ENCODE measurements at places on chromosomes 2 and 18.

GRCh38 chr2:75375646-75376582, 176.6 kb upstream of the TACR1 start:
- no peak for DNase-seq

- DNase-seq = no peak
These were observed 41.6 kb downstream of the RHBDD1 start for GRCh38 chr2:226877491-226877890.

DNA sequence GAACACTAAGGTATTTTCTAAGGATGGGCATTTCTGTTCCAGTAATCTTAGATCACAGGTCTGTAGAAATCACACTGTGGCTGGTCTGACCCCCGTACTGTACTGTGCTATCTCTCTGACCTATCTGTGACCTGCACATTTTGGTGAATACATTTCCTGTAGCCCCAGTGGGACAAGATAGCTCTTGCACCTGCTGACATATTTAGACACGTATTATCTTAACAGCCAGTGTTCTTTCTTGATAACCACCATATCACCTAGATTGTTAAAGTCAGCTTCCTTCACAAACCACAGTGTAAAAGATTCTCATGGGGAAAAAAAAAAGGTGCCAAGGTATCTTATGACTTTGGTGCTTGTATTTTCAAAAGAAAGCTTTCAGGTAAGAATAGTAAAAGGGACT, 39.8 kb upstream of the TMEM247 start:
- DNase-seq = no peak

DNA sequence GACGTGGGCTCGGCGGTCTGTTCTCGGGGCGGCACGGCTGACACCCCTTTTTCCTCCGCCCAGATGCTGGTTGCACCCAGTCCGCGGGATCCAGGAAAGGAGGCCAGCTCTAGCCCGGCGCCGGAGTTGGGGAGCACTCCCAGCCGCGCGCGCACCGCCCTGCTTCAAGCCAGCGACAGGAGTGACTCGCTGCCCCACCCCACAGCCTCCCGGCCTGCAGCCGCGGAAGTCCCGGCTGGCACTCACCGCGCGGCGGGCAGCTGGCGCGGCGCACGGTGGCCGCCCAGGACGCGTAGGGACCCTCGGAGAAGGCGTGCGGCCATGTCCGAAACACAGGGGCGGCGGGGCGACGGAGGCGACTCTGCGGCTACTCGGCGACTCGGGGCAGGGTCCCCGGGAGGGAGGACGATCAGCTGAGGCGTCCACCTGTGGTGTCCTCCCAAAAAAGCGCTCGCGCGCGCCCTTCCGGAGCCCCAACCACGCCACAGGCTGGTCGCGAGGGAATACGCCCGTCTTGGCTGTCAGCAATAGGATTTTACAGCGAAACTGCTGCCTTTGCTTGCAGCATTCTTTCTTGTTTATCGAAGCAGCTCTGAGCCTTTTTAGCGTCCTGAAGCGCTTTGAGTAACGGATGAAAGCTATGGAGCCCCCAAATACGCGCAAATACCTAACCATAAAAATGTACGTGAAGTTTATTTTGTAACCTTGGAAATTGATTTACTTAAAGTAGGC, at the start of gene ACADL:
Gene ACADL (minus strand): TSS at position 507 of the 732 bp plus-strand sequence. CDS start 184 bp downstream, at position 323.
- peak; percentile 38 for DNase-seq

GRCh38 chr2:151217343-151217742, 44.3 kb downstream of the RBM43 start:
- DNase-seq = no peak

DNA sequence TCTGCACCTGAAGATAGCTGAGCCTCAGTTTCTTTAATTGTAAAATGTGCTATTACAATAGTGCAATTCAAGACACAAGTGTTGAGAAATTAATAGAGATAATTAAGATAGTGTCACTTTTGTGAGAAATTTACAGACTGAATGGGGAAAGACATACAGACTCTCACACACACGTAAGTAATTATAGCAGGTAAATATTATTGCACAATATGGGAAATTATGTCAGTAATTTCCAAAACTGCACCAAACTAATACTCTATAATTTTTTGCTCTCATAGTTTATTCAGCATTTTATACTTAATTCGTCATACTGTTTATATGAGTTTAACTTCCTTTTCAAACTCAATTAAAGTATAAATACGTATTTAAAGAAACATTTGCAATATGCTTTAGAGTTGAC, 124.9 kb upstream of the GYPC start:
- DNase-seq = no peak

DNA sequence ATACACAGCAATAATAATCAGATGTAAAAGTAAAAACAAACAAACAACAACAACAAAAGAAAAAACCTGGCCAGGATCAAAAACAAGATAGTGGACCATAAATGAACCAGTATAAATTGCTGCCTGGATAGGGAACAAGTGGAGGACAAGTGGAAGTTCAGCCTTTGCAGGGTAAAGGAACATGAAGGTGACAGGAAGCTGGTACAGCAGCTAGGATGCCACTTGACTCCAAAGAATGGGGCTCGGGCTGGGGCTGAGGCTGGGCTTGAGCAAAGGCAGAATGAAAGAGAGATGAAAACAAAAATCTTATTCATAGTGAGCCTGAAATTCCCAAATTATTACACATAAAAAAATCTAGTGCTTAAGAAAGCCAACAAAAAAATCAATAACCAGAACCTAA, 146.5 kb downstream of the CDH2 start:
- no peak for DNase-seq

- no peak for DNase-seq
These were observed 815.8 kb upstream of the ID2 start for GRCh38 chr2:7866104-7866503.

DNA sequence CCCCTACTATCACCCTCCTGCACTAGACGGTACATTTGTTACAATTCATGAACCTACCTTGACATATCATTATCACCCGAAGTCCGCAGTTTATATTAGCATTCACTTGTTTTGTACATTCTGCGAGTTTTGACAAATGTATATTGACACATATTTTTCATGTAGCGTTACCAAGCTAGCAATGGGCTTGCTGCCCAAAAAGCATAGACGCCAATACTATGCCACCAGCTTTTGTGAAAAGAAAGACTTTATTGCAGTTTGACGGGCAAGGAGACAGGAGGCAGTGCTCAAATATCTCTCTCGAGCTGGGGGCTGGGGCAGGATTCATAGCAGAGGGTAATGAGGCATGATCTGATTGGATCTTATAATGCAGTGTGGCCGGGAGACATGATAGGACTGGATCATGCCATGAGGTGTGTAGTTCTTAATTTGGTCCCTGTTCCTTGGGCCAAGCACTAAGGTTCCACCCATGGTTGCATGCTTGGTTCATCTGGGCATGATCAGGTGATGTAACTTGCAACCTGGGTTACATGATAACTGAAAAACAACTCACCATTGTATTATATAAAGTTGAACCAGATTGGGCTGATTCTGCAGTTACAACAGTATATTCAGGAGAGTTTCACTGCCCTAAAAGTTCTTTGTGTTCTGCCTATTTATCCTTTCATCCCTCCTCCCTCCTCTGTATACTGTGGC, 162.3 kb downstream of the RTN4 start:
- DNase-seq = no peak

DNA sequence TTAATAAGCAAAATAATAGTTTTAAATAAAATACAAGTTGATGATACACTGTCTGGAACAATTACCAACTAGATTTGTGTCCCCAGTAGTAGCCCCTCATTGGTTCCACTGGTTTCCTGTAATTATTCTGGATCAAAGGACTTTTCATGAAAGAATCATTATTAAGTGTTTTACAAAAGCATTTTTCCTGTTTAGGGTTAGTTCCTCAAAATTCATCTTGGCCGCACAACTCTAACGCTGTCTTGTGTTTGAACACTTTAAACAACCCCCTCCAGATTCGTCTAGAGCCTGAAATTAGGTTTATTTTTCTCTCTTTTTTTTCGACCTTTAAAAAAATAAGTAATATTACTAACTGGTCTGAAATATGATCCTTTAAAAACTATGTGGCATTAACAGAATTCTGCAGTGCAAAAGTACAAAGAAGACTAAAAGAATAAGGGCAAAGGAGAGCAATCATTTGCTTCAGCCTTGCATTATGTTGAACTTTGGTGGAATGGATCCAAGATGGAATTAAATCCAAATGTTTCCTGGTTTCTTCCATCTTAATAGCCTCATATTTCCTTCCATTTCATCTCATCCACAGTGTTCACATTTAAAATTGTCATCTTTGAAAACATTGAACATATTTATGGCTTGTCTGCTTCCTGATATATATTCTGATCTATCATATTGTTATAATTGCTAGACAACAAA, 678.4 kb downstream of the IRS1 start:
- no peak for DNase-seq

- DNase-seq = no peak
These were observed 249.5 kb upstream of the KLHL14 start for GRCh38 chr18:33022370-33022769.

- DNase-seq = no peak
These were observed 4.1 kb downstream of the CCDC195 start for GRCh38 chr2:224711859-224712665.

- DNase-seq = no peak
These were observed 1.1 kb downstream of the EVA1A start for GRCh38 chr2:75559680-75560021.

DNA sequence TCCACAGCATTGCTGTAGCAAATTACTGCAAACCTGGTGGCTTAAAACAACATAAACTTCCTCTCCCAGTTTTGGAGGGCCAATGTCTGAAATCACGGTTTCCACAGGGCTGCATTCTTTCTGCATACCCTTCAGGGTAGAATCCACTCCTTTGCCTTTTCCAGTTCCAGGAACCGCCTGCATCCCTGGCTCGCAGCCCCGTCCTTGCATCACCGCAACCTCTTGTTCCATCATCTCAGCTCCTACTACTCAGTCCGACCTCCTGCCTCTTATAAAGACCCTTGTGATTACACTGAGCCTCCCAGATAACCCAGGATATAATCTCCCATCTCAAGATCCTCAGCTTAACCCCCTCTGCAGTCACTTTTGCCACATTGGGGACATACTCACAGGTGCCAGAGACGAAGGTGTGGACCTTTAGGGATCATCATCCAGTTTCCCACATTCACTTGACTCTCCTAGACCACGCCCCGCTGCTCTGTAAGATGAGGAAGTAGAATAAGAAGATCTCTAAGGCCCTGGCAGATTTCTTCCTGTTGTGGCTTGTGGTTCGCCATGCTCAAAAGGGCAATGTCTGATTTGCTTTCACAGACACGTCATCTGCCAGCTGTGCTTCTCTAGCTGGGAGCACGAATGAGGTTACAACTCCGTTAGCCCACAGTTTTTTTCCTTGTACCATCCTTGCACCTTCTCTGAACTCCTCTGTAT, 103.6 kb upstream of the AGAP1 start:
- no peak for DNase-seq

- no peak for DNase-seq
These were observed 220.2 kb upstream of the PIEZO2 start for GRCh38 chr18:11369556-11369955.

DNA sequence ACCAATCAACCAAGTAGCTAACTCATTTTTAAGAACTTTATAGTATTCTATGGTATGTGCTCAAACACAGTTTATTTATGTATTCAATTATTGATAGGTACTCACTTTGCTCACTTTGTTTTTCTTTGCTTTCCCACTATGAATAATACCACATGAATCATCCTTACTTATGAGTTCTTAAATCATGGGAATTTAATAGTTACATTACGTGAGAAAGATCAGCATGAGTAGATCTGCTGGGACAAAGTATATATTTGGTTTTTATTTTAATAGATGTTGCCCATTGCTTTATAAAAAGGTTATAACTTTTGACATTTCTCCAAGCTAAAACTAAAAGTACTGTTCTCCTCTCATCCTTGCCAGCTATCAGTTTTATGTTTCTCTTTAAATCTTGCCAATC, 390.7 kb downstream of the LRATD1 start:
- DNase-seq = no peak

GRCh38 chr2:37802211-37802752, 122.8 kb upstream of the RMDN2 start:
- no peak for DNase-seq

DNA sequence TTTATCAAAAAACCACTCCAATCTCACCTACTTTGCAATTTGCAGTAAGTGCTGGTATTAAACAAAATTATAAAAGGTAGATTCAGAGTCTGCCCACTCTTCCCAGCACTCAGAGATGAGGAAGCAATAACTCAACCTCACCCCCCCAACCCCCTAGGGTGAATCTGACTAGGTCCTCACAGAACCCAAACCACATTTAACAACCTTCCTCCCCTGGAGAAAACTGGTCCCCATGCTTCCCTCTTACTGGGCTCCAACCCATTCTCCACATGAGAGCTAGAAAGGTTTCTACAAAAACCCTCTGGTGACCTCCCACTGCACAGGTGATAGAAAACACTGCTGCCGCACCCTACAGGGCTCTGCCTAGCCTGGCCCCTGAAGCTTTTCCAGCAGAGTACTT, 40.5 kb upstream of the BMP10 start:
- DNase-seq = no peak

- DNase-seq = no peak
These were observed at the start of gene TNFAIP6 for GRCh38 chr2:151357359-151357758. TSS of gene TNFAIP6 (plus strand) at chr2:151357592. CDS start at chr2:151357667, 75 bp downstream.

DNA sequence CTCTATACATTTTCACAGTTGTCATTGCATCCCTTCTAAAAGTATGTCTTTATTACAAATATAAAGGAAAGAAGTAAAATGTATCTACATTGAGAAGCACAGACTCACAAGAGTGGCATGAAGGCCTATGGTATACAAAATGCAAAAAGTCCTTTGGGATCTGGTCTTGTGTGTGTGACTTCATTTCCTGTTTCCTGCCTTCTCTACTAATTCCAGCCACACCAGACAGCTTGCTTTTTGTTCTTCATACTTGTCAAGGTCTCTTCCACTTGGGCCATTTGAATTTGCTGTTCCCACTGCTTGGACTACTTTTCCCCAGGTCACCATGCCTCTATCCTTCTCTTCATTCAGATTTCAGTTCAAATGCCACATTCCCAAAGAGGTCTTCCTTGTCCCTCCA, 6.7 kb upstream of the PNO1 start:
- no peak for DNase-seq

GRCh38 chr2:20236496-20236895, 11.6 kb upstream of the SDC1 start:
- no peak for DNase-seq

DNA sequence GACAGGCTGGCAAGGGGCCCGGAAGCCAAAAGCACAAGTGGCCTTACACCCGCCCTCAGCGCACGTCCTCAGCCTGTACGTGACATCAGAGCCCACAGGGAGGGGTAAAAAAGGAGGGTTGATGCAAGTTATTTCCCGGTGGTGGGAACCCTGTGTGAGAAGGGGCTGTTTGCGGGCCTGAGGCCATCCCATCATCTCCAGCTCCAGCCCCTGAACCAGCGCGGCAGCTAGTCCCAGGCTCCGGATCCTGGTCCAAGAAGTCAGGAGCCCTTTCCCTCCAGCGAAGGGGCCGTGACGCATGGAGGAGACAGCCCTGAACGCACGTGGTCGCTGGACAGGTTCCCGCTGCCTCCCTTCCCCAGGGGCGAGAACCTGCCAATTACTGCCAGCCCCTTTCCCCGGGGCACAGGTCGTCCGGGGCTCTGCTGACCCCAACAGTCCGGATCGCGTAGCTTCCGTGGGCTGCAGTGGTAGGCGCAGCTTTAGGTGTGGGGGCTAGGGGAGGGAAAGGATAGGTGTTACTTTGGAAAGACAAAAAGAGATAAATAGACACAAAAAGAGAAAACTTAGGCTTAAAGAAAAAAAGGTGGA, 1.3 kb upstream of the LRP2 start:
- DNase-seq = peak; percentile 10
